ENCODE measurements at places on chromosomes 16 and 17.

- DNase-seq, result no peak
Observed at GRCh38 chr16:88102597-88102996, 151.4 kb downstream of the BANP start.

DNA sequence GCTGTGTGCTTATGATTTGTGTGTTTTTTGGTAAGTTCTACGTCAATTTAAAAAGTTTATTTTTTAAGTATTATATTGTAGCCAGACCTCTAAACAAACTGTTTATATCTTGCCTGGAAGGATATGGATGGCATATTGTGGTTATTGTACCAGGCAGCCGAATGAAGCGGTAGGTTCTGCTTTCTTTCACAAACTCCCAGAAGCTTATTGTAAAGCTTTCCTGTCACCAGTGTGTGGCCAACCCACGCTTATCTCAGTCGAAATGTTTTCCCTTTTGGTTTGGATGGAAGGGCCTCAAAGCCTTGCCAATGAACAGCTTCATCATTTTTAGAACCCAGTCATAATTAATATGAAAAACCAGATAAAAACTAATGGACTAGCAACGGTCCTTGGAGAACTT lies 53.1 kb downstream of the CYB5B start:
- DNase-seq, result no peak

- DNase-seq, result no peak
Observed at GRCh38 chr17:19453296-19453695, 42.3 kb downstream of the RNF112 start.

DNA sequence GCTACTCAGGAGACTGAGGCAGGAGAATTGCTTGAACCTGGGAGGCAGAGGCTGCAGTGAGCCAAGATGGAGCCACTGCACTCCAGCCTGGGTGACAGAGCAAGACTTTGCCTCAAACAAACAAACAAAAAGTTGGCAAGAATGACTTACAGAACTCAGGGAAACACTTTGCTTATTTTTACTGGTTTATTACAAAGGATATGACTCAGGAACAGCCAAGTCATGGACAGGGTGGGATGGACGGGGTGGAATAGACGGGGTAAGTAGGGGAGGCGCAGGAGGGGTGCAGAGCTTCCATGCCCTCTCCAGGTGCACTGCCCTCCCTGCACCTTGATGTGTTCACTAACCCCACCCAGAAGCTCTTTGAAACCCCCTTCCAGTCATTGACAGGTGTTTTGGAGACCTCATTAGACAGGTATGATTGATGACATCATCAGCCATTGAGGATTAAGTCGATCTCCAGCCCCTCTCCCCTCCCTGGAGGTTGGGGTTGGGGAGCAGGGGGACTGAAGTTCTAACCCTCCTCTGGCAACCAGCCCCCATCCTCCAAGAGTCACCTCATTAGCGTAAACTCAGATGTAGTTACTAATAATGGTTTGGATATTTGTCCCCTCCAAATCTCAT lies 41.3 kb upstream of the ZCCHC14 start:
- DNase-seq, result no peak

GRCh38 chr17:9549215-9549614 lies 26.4 kb downstream of the STX8 start:
- no peak for DNase-seq

DNA sequence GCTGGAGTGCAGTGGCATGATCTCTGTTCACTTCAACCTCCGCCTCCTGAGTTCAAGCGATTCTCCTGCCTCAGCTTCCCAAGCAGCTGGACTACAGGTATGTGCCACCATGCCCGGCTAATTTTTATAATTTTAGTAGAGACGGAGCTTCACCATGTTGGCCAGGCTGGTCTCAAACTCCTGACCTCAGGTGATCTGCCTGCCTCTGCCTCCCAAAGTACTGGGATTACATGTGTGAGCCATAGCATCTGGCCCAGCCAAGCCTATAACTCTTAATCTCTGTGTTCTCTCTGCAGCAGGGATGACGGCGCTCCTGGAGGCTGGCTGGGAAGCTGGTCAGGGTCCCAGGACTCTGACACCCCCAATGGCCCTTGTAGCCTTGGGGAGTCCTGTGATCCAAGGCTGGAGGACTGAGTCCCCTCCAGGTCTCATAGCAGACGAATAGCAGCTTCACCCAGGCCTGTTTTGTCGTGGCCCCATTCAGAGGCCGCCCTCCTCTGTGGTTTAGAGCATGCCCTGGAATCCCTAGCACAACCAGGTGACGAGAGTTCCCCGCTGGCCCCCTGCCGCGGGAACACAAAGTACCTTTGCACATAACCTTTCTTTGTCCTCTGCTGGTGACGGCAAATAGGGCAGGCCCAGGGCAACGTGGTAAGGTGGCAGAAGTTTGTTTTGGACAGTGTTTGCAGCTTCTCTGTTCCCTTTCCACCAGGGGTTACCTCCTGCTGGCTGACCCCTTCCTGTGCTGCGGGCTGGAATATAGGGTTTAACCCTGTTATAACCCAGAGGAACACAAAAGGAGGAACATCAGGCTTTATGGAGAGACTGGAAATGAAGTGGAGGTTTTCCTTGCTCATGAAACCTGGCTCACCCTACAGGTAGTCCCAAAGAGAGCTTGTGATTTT lies 43.0 kb upstream of the TOB1 start:
- peak; percentile 90 for DNase-seq

- no peak for DNase-seq
Observed at GRCh38 chr16:57071831-57072582, 20.4 kb upstream of the CPNE2 start.

- DNase-seq, result no peak
Observed at GRCh38 chr16:52283584-52284375, 263.2 kb downstream of the TOX3 start.

DNA sequence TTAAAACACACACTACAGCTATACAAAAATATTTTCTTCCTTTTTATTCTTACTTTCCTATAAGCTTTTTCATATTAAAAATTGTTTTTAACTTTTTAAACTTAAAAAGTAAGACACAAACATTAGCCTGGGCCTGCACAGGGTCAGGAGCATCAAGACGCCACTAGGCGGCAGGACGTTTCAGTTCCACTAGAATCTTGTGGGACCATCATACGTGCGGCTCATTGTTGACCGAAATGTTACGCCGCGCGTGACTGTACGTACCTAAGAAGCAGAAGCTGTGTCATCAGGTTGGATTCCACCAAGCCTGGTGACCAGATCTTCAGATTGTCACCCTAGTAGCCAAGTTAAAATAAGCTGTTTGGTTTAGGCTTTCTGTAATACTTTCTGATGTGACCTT lies 47.1 kb downstream of the USP10 start:
- no peak for DNase-seq

DNA sequence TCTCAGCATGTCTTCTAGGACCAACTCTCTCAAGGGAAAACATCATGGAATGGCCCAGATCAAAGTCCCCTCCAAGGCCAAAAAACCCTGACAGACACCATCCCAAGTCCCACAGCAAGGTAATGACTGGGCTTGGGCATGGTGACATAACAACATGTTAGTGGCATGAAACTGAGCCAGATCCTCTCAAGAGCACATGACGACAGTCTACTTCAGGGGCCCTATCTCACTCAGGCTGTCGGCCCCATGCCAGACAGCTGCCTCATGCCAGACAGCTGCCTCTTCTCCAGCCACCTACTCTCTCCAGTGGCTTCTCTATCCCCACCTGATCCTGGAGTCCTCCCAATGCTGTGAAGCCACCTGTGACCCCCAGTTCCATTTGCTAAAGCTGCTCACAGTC lies 18.4 kb downstream of the HSD11B2 start:
- DNase-seq, result no peak

DNA sequence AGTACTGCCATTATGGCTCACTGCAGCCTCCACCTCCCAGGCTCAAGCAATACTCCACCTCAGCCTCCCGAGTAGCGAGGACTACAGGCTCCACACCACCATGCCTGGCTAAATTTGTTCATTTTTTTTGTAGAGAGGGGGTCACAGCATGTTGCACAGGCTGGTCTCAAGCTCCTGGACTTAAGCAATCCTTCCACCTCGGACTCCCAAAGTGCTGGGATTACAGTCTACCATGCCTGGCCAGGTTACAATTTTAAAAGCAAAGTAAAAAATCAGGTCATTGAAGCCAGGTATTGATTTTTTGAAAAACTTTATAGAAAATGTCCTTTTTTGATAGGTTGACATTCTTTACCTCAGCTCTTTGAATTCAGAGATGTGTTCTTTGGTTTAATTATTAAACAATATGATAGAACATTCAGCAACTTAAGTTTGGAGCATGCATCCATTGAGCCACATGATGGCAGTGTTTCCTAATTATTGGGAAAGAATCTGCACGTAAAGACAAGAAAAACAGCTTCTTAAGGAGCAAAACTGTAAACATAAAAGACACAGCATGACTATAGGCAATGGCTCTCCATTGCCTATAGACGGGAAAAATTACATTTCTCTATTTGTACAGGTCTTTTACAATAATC lies 1.7 kb upstream of the SLC16A11 start:
- DNase-seq, result no peak

- DNase-seq, result no peak
Observed at GRCh38 chr17:41308918-41309359, at the start of gene KRTAP16-1. KRTAP16-1 (minus strand) TSS chr17:41309309; CDS start chr17:41309253, 56 bp downstream.

DNA sequence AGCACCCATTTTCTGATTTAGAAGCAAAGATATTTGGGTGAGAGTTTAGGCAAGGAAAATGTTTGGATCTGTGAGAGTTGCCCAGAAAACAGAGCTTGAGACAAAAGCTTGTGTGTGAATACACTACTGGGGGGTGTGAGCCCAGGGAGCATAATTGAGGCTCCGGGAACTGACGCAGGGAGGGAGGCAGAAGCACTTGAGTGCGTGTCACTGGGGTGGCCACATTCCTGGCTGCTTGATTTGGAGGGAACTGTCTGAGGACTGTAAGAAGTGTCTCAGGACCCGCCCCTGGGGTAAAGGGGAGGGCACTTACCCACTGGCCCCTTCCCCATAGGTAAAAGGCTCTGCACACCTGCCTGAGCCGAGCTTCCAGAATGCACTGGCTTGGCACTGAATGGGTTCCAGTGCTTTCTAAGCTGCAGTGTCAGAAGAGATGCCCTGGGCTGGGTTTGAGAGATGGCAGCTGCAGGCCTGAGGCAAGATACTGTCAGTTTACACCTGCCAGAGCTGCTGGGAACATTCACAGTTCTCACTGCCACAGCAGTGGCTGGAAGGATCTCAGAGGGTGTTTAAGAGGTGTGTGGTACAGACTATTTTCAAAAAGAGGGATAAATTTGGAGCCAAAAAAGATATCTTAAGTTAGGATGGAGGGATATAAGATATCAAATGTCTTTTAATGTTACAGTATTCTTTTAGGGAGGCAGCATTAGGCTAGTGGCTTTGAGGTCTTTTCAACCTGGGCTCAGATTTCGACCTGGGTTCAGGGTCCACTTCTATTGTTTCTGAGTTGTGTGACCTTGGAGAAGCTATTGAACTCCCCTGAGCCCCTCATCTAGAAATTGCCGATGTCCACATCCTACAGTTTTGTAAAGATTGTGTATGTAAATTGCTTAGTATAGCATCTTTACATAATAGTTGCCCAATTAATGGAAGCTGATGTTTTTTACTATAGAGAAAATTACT lies 6.9 kb upstream of the TEX2 start:
- DNase-seq, result no peak

GRCh38 chr17:31114956-31115555 lies 20.3 kb downstream of the NF1 start:
- no peak for DNase-seq

DNA sequence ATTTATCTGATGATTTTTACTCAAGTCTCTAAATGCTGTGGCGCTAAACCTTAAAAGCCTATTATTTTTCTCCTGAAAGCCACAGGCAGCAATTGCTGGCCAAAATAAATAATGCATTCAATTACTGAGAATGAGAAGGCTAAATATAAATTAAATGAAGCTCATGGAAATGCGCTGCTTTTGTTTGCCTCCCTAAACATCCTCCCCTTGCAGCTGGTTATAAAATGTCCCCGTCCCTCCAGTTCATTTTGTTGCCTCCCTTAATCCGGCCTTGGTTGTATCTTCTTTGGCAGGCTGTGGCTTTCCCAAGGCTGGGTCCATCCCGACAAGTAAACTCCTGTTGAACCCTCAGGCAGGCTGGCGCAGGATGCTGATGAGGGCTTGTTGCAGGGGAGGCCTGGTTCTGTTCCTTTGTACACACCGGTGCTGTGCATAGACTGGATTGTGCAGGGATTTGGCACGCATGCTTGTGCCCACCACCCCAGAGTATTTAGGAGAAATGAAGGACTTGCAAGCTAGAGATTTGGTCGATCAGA lies 62.7 kb downstream of the KNOP1 start:
- DNase-seq, result no peak

DNA sequence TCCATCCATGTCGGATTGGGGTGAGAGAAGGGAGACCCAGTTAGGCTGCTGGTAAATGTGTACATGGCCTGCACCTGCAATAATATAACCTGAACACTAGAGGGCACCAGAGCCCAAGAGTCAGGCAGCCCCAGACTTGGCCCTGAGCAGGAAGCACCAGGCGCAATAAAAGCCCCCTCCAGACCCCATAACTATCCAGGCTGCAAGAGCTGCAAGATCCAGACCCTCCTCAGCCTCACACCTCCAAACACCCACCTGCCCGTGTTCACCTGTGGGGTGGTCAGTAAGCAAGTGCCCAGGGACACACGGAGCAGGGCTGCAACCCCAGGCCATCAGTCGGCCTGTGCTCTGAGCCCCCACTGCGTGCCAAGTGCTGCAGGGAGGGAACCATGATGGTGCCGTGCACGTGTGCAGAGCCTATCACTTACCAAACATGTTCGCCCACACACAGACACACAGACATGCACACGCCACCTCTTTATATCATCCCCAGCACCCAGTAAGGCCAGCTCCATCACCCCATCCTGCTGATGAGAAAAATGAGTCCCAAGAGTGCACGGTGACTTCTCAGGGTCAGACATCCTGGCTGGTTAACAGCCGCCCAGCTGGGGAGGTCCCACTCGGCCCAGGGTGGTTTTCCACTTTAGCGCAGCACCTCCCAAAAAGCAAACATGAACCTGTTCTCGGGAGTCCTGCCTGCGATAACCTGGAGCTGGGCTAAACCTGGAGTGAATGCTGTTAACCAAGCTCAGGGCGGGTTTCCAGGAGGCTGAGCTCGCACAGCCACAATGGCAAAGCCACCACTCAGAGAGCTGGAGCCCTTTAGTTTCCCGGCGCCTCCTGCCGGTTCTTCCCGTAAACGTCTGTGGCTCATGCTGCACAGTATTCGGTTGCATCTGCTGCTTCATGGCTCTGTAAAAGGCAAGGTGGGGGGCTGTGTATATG lies 439.8 kb downstream of the SOX9 start:
- peak; percentile 54 for DNase-seq

DNA sequence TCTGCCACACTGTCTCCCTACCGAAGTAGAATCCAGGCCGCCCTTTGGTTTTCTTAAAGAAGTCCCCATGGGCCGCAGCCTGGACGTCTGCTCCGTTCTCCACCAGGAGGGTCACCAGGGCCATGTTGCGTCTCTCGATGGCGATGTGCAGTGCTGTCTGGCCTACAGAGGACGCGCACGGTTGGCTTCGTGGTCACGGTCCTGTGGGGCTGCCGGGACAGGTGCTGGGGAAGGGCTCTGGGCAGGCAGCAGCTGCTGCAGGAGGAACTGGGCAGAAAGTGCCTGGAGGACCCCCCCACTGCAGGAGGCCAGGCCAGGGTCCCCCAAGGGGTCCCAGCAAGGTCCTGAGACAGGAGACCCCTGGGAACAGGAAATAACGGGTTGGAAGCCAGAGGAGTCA lies 19.0 kb downstream of the TRPV1 start:
- DNase-seq, result no peak
